ENCODE measurements at places on chromosomes 5 and 9.

GRCh38 chr9:74824654-74825053, 63.1 kb downstream of the TRPM6 start:
- DNase-seq, result no peak

DNA sequence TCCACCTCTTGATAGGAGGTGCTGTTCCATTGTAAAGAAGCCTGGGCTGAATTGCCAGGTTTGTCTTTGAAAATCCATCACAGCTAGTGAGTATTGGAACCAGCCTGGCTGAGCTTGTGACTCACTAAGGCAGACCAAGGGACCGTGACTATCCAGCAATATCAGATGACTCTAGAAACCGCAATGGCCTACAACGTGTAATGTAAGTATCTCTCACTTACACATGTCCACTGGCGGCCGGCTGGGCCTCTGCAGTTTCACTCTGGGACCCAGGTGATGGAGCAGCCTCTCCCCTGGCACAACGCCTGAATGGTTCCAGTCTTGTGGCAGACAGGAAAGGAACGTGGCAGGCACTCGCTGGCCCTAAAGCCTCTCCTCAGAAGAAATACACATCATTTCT, 3.1 kb upstream of the HRH2 start:
- DNase-seq, result peak; percentile 5

DNA sequence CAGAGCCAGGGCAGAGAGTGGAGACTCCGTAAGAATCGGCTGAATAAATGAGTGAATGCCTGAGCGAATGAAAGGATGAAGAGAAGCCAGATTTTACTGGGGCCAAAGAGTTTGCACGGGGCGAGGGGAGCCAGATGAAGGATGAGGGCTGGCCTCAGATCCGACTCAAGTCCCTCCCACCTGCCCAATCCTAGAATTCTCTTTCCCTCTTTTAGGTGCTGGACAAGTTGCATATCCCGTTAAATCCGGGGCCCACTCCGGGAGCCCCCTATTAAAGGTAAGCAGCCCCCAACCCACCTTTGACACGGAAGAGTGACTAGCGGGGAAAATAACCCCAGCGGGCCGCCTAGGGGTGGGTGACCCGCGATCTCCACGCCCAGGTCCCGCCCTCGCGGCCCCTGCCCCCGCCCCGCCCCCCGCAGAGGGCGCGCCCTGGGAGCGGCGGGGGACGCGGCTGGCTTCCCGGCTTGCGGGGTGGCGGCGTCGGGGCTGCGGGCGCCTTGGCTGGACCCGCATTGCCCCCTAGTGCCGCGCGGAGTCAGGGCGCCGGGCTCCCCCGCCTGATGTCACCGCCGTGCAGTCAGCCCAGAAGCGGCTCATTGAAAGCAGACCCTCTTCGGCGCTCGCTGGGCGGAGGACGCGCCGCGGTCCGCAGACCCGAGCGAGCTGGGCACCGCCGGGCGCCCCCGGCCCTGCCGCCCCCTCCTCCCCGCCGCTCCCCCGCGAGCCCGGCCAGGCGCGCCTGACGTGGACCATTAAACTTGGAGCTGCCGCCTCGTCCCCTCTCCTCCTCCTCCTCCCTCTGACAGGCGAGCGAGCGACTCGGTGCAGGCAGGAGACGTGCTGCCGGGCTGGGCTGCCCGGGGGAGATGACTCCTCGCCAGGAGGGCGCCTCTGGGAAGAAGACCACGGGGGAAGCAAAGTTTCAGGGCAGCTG, at the start of gene ADRA1B:
ADRA1B (plus strand) TSS at position 579 of the 937 bp plus-strand sequence. CDS start 424 bp downstream, outside the sequence.
- peak; percentile 83 for DNase-seq

DNA sequence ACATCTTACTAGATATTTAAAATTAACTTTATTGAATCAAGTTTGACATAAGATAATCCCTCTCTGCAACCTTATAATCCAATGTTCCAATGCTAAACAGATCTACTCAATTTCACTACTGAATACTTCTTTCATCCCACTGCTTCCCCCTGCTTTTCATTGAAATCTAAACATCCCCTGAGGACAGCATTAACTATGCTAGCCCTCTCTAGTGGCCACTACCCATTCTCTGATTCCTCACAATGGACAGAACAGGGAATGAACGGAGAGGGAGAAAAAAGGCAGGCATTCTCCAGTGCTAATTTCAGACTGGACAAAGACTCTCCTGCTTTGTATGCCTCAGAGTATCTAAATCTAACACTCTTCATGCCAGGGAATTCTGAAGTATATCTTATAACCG, 54.3 kb upstream of the RGS7BP start:
- no peak for DNase-seq

DNA sequence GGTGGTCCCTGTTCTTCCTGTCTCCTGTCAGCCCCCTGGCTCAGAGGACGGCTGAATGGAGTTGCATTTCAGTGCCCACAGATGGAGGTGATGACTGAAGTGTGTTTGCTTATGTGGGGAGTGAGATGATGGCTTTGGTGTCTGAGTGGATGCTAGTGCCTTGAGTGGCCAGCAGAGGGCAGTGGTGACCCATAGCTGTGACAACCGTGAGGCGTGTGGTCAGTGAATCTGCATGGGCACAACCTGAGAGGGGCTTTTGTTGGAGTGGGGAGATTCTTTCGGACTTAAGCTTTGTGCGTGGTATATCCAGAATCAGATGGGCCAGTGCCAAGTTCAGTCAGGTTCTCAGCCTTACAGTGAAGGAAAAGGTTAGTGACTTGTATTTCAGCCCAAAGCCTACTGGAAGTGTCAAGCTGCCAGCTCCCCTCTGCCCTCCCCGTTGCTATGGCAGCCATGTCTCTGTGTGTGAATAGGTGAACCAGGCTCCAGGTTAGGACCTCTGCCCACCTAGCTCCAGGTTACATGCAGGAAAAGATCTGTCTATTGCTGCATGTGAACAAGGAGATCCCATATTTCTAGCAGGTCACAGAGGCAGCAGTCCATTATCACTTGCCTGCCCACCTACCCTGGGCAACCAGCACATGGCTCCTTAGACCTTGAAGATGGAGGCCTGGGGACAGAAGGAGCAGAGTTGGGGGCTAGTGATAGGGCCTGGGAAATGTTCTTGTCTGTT, 14.7 kb upstream of the CXXC5 start:
- peak; percentile 83 for DNase-seq

GRCh38 chr5:172178991-172179989, 8.7 kb downstream of the STK10 start:
- no peak for DNase-seq

GRCh38 chr5:1910081-1910760, 27.5 kb upstream of the IRX4 start:
- DNase-seq, result no peak

All from NCI-H82 (cell line).